ENCODE measurements at places on chromosomes 1 and 21. TPM values are rescaled to one million over a fixed set of nuclear protein-coding genes. Genes with fewer than 3 reads are reported as not detected.

- DNase-seq, result no peak
These were observed 157.2 kb downstream of the TGFB2 start for GRCh38 chr1:218502383-218502782.

GRCh38 chr1:3074297-3074741 lies 5.3 kb downstream of the PRDM16 start:
- no peak for DNase-seq

DNA sequence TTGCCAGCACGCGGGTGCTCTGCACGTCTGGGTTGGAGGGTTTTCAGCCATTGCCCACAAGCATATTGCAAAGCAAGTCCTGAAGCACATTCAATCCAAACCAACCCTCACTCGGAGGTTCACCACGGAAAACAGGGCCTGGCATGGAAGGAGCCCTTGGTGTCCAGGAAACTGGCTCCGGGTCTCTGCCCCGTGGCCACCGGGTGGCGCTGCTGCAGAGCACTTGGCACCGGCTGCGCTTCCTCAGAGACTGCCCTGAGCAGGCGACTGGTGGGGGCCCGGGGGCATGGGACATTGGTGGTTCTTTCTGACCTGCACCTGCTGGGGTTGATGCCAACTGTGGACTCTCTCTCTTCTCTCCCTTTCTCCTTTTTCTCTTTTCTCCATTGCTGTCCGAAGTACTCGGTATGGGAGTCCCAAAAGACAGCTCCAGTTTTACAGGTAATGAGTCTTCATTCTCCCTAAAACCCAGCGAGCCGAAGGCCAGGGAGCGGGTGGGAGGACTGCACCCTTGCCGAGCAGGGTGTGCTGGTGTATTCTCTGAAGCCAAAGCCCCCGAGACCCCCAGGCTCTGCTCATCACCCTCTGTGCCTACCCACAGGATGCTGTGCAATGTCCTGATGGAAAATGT lies 4.1 kb upstream of the KCNAB2 start:
- DNase-seq, result peak; percentile 44

DNA sequence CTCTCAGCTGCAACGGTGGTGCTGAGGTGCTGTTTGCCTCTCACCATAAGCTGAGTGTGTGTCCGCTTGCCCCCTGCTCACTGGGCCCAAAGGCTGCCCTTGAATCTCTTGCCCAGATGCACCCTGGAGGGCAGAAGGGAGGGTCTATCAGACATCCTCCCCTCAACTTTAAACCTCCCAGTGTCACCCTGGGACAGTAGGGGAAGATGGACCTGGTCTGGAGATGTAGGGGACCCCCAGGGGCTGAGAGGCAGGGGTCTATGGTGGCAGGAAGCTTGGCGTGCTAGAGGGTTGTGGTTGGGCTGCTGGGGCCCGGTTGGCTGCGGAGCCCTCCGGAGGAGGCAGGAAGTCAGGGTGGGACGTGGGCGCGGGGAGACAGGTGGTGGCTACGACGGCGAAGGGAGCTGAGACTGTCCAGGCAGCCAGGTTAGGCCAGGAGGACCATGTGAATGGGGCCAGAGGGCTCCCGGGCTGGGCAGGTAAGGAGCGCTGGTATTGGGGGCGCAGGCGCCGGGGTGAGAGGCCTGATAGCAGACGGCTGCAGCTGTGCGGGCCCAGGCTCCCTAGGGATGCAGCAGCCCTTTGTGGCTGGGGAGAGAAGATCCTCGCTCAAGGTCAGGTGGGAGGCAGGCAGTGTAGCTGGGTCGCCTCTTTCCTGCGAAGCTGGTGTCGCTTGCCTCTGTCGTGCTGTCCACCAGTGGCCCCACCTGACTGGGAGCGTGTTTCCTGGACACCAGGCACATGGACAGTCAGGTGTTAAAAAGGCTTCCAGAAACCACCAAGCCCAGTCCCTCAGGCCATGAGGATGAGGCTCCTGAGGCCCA lies at the start of gene LCK:
LCK (plus strand) TSS at position 373 of the 824 bp plus-strand sequence. CDS start 23,065 bp downstream, outside the sequence.
- DNase-seq, result peak; percentile 88

DNA sequence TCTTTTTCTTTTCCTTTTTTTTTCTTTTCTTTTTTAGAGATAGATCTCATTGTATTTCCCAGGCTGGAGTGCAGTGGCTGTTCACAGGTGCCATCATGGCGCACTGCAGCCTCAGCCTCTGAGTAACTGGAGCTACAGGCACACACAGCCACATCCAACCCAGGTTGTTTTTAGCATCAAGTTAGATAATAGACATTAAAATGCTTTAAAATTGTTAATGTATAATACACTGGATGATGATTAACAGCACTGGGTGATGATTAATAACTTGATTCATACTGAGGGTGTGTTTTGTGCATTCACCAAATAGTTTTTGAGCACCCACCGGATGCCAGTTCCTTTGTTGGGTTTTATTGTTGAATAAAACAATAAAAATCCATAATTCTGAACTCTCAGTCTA lies 75.2 kb downstream of the BEND5 start:
- DNase-seq, result no peak

DNA sequence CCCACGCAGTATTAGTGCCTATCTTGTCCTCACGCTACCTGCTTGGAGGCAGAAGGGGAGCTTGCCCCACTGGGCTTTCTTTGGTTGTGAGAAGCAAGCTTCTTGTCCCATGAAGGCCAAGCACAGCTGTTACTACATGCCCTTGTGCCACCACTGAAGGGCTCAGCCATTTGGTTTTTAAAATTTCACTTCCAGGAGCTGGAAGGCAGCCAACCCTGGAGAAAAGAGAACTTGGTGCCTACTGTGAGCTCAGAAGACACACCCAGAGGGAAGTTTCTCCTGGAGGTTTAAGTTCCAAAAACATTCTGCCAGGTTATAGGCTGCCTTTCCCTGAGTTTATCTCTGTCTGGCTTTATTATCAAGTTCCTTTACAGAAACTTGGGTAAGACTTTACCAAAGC lies 187.4 kb downstream of the SLC35F3 start:
- DNase-seq, result no peak

DNA sequence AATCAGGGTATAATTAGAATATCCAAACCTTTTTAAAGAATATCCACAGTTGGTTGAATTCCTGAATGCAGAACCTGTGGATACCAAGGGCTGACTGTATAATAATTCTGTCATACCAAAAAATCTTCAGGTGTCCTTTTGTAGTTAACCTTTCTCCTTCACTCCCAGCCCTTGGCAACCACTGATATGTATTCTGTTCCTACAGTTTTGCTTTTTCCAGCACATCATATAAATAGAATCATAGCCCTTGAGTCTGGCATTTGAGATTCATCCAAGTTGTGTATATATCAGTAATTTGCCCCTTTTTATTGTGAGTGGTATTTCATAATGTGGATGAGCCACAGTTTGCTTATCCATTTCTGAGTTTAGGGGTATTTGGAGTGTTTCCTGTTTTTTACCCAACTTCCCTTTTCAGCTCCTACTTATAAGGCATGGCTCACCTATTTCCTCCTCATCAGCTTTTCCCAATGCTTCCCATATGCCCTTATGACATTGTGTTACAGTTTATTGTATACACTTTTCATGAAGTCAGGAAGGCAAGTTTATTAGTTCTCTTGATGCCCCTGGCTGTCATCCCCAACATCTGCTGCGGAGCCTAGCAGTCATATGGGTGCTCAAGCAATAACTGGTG lies 35.0 kb upstream of the AGO1 start:
- DNase-seq, result no peak

GRCh38 chr1:62077821-62078220 lies 116.8 kb upstream of the L1TD1 start:
- no peak for DNase-seq

- DNase-seq, result no peak
These were observed 975.0 kb upstream of the NCAM2 start for GRCh38 chr21:20023193-20023592.

- no peak for DNase-seq
These were observed 290.1 kb downstream of the DUSP10 start for GRCh38 chr1:221451741-221452140.

- no peak for DNase-seq
These were observed 24.1 kb upstream of the A3GALT2 start for GRCh38 chr1:33344896-33345560.

DNA sequence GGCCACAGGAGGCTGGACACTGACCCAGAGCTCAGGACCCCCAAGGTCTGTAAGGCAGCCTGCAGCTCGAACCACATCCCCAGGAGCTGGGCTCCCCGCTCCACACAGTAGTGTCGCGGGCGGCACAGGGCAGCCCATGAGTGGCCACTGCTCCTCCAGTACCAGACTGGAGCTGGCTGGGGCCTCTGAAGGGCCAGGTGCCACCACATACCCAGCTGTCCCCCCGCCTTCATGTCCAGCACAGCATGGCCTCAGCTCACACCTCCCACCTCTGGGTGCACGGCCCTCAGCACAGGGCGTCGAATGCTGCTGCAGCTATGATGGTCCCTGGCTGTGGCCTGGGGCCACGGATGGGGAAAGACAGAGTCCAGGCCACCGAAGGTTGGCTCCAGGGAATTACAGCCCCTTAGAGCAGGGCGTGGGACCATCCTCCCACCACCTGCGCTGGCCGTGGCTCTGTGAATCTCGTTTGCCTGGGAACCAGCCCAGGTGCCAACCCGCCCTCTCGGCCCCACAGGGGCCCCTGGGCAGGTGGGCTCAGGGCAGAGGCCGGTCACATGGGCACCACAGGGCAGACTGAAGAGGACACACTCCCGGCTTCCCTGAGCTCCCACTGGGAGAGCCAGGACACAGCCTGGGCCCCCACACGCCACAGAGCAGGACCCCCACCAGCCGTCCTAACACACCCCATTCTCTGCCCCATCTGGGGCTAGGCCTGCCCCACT lies 2.1 kb upstream of the TNFRSF4 start:
- DNase-seq, result no peak

GRCh38 chr1:20291645-20292084 lies 990 bp downstream of the VWA5B1 start:
- peak; percentile 32 for DNase-seq

DNA sequence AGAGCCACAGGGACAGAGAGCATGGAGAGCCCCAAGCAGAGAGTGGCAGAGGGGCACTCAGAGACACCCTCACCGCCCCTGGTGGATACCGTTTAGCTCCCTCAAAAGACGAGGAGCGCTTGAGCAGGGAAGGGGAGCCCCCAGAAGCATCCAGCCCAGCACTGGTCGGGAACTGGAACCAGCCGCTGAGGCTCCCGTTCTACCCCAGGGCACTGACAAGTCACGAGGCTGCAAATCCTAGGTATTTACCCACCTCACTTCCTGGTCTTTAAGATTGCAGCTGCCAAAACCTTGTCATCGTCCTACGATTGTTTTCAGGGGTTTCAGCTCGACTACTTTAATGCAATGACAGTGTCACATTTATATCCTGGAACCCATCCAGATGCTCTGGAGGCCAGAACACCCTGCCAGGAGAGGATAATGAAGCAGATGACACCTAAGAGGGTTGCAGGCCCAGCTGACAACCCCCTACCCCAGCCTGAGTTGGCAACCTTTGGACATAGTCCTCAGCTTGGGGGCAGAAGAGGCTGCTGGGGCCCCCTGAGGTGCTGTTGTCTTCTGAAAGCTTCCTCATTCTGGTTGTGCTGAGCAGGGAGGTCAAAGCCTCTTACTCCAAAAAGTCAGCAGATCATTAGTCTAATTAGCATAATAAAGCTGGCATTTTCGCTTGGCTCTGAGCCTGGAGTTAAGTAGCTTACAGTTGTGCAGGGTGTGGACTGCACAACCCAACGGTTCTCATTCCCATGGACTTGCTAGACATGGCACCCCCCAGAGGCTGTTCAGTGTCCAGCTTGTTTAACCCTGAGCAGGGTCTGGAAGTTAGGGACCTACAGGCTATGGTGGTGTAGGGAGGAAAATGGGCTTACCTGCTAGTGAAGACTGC lies 20.6 kb upstream of the BACE2 start:
- no peak for DNase-seq

- DNase-seq, result no peak
These were observed 251.1 kb upstream of the ADGRL2 start for GRCh38 chr1:81549588-81550127.

GRCh38 chr1:45051005-45051772 lies 39.1 kb downstream of the UROD start:
- DNase-seq, result peak; percentile 8

GRCh38 chr1:72186733-72187307 lies 95.5 kb downstream of the NEGR1 start:
- no peak for DNase-seq

DNA sequence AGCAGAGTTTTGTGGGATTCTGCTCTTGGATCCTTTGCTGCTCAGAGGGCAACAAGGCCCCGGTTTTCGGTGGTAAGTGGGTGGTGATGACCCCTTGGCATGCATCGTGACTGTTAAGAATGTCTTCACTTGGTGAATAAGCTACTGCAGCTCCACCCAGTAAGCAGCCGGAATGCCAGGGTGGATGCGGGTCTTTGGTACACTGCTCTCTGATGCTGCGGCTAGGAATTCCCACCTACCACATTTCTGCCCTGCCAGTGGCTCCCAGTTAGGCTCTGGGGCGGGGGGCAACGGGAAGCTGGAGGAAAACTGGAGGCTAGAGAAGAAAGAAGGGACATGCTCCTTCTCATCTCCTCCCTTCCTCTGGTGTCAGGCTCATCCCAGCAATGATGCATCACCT lies 180.4 kb upstream of the GALNT2 start:
- DNase-seq, result no peak

- DNase-seq, result peak; percentile 3
These were observed 50.7 kb downstream of the WNT9A start for GRCh38 chr1:227896710-227897655.

GRCh38 chr1:182596934-182597333 lies 7.3 kb downstream of the RGS16 start:
- DNase-seq, result no peak

GRCh38 chr1:73910466-73910865 lies 287.5 kb downstream of the LRRIQ3 start:
- DNase-seq, result no peak

DNA sequence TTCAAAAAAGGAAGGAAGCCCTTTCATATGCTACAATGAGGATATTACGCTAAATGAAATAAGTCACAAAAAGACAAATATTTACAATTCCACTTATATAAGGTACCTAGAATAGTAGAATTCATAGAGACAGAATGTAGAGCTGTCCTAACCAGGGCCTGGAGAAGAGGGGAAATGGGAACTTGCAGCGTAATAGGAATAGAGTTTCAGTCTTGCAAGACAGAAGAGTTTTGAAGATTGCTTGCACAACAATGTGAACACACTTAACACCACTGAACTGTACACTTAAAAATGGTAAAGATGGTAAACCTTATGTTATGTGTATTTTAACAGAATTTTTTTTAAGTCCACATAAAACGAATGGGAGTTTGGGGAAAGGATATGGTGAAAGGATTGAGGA lies 2.9 kb downstream of the CD1B start:
- DNase-seq, result no peak

The TIE1 gene
- not detected for total RNA-seq

The FAM72A gene
- total RNA-seq, result 56.0 TPM

The TP73 gene
- 0.43 TPM for total RNA-seq

The CELA2A gene
- not detected for total RNA-seq

The MEX3A gene
- total RNA-seq, result 0.22 TPM
